Stimulated activated CD8-positive, alpha-beta memory T cell treated with anti-CD3 and anti-CD28 coated beads, Interleukin-7, amount 100 ng/mL, for 1 hour (primary cell): ENCODE measurements at places on chromosomes 6 and 20.

- DNase-seq: no peak
These were observed 193.8 kb downstream of the PLCB4 start for GRCh38 chr20:9262653-9263194.

GRCh38 chr6:80456724-80457438, 350.4 kb downstream of the BCKDHB start:
- DNase-seq: no peak

DNA sequence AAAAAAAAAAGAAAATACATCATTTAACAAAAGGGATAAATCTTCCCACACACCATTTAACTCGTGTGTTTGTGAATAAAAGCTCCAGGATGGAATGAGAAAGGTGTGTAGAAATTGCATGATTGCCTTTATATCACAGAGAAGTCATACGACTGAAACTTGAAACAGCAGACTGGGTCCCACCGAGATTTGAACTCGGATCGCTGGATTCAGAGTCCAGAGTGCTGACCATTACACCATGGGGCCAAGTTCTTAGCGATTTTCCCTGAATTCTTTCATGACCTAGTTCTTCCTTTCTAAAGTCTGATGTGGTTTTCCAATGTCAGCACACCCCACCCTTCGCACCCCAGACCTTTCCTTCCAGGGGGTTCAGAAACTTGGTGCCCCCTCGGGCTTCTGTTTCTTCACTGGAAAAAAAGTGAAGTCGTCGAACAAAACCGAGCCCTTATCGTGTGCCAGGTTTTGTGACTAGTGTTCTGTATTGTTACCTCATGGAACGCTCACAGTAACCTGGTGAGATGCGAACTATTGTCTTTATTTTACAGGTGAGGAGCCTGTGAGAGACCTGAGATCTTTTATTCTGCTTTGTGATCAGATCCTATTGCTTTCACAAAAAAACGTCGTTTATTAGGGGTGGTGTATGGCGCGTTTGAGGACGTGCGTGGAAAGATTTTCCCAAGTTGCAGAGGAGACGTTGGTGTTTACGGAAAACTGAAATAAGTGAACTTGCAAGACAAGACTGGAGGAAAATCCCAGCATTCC, 120.8 kb downstream of the OR2B2 start:
- DNase-seq: no peak

- DNase-seq: no peak
These were observed 40.3 kb downstream of the NKAIN2 start for GRCh38 chr6:123844011-123844410.

GRCh38 chr20:3010985-3011723, 32.3 kb upstream of the GNRH2 start:
- no peak for DNase-seq
